ENCODE measurements at places on chromosomes 6 and 20.

GRCh38 chr6:138545621-138545980 lies 46.3 kb upstream of the NHSL1 start:
- no peak for DNase-seq

DNA sequence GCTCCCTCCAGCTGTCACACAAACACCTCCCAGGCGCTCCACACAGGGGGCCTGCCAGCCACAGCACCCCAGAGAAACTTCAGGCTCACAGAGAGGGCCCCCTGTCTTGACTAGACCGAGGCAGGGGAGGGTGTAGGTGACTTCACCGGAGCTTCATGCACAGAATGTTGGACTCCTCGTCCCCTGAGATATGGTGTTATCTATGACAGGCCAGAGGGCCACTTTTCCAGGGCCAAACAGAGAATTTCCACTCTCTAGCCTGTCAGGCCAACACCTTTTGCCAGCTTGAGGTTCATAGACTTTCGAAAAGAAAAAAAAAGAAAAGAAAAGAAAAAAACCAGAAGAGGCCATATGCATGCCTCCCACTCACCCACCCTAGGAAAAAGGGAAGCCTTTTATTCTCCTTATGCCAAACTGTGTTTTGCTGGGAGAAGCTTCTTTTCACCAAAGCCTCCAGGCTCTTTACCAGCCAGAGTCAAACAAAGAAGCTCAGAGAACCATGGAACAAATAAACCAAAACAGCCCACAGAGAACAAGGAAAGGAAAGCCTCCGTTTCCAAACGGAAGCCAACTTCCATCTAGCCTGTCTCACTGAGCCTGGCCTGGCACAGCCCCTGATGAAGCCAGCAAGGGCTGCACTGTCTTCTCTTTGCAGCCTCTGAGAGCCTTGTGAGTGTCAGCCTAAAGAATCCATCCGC lies 313.2 kb upstream of the JARID2 start:
- no peak for DNase-seq

DNA sequence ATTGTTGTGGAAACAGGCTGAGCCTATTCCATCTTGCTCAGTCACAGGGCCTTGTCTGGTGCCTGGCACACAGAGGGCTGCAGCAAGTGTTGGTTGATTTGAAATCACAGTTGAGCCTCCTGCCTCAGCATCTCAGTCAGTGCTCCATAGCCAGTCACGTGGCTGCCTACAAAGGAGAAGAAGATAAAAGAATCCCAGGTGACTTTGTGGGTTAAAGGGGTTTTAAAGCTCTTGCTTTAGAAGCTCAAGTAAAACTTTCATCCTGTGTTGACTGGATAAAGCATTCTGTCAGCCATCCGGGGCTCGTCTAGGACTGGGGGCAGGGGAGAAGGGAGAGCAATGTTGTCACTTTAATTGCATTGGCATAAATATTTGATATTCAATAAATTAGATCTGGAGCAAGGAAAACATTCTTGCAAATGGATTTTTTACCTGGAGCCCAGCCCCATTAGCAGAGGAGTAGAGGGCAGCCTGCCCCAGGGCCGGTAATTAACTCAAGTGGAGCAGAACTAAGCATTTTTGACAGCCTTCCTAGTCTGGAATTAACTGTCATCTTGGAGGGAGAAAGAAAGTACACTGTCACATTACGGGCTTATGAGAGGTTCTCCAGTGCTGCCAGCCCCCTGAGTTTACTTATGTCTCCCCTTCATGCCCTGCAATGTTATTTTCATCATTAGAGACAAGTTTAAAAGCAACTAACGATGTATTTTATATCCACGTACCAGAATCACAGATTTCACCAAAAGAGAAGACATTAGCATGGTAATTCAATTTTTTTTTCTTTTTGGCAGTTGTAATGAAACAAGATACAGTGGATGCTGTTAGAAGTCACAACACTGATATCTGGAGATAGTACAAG lies 71.7 kb upstream of the GTSF1L start:
- no peak for DNase-seq

GRCh38 chr6:142026471-142026870 lies 106.3 kb upstream of the GJE1 start:
- no peak for DNase-seq

DNA sequence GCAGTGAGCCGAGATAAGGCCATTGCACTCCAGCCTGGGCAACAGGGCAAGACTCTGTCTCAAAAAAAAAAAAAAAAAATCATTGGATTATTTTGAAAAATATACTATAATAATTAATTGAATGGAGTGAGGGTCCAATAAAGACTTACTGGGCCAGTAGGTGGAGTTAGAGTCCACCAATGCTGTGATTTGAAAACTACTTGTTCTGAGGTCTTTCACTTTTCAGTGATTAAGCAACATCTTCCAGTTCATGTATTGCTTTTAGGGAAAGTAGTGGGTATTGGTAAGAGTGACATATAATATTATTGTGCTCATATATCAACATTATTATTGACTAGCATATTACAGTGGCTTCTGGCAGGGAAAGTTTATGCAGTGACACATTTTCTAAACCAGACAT lies 530.3 kb downstream of the KHDRBS2 start:
- DNase-seq, result no peak

- no peak for DNase-seq
Measured at GRCh38 chr6:26215585-26216358, 128.5 kb downstream of the HFE start.

GRCh38 chr6:168032005-168032760 lies 34.7 kb downstream of the KIF25 start:
- DNase-seq, result no peak

- no peak for DNase-seq
Measured at GRCh38 chr6:69622924-69623323, 173.9 kb downstream of the LMBRD1 start.

- no peak for DNase-seq
Measured at GRCh38 chr6:562052-562676, 94.7 kb downstream of the HUS1B start.

DNA sequence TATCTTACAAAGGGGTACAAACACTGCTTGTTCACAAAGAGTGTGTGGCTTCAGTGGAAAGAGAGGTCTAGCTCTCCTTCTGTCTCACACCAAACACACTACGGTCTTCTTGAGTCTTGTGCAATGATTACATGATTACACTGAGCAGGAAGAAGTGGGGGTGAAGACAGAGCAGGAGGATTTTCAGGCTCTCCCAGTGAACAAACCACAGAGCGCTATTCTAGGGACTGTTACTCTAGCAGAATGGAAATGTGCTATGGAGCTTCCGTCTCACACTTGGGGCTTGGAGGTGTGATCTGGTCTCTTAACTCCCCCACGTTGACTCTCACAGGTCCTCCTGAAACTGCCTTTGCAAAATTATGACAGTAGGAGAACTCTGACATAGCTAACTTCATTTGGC lies 203.4 kb downstream of the MYLK4 start:
- no peak for DNase-seq

DNA sequence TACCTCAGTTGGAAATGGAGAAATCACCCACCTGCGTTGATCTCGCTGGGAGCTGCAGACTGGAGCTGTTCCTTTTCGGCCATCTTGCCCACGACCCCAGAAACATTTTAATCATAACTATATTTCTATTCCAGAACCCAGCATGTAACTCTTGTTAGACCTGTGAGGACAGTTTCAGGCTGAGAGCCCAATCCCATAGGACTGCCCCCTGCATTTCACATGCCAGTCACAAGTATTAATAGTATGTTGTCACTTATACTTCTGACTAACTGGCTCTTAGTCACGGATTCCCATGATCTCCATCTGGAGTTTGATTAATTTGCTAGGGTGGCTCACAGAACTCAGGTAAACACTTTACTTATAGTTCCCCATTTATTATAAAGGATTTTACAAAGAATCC lies 96.0 kb upstream of the PRND start:
- no peak for DNase-seq

DNA sequence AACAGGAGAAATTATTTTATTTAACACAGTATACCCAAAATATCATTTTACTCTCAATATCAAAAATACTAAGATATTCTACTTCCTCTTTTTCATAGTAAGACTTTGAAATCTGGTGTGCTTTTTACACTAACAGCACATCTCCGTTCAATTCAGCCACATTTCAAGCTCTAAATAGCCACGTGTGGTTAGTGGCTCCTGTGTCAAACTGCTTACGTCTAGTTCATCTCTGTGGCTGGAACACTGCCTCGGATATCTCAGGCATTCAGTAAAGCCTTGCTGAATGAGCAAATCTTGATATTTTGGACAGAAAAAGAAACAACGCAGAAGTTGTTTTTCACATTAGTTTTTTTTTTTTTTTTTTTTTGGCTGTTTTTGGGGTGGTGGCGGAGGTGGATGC lies 136.1 kb downstream of the EYA4 start:
- no peak for DNase-seq

GRCh38 chr6:35470663-35471120 lies 2.5 kb downstream of the RPL10A start:
- no peak for DNase-seq

GRCh38 chr20:5331340-5331739 lies 14.6 kb upstream of the PROKR2 start:
- no peak for DNase-seq

DNA sequence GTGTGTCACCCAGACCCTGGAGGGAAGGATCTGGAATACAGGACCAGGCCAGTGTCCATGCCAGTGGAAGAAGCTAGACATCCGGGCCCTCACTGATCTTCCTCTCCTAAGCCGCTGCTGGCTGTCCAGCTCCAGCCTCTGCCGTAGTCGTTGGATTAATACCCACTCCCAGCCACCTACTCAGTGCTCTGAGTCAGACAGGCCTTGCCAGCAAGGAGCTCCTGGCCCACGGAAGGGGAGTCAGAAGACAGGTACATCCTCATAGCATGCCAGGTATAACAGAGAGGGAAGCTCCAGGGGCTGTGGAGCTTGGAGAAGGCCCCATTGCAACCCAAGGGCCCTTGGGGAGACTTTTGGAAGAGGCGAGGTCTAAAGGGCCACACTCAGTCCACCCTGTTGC lies 49.0 kb downstream of the STK35 start:
- no peak for DNase-seq

- DNase-seq, result no peak
Measured at GRCh38 chr20:38844963-38845362, 39.5 kb downstream of the PPP1R16B start.

- no peak for DNase-seq
Measured at GRCh38 chr20:63859166-63859699, 2.1 kb upstream of the ABHD16B start.

DNA sequence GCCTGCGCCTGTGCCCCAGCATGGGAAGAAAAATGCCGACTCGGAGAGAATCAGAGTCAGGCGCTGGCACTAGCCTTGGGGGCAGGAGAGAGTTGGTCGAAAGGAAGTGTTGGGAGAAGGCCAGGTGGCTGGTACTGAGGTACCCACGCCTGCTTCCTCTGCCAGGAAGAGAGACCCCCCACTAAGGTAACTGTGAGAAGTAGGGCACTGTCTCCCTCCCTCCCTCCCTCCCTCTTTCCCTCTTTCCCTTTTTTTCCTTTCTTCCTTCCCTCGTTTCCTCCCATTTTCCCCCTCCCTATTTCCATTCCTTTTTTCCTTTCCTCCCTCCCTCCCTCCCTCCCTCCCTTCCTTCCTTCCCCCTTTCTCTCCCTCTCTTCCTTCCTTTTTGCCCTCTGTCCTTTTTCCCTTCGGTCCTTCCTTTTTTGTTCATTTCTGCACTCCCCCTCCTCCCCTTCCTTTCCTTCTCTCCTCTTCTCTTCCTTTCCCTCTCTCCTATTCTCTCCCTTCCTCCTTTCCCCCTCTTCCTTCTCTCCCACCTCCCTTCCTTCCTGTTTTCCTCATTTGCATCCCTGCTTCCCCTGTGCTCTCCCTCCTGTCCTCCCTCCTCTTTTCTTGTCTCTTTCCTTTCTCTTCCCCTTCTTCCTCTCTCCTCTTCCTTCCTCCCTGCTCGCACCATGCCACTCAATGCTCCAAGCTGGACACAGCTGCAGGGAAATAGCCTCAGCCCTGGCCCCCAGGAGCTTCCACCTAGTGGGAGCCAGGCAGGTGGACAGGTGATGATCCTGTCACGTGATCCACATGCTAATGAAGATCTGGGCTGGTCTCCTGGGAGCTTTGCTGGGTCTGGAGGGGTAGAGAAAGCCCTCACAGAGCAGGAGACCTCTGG lies 148.0 kb downstream of the DHX35 start:
- no peak for DNase-seq

DNA sequence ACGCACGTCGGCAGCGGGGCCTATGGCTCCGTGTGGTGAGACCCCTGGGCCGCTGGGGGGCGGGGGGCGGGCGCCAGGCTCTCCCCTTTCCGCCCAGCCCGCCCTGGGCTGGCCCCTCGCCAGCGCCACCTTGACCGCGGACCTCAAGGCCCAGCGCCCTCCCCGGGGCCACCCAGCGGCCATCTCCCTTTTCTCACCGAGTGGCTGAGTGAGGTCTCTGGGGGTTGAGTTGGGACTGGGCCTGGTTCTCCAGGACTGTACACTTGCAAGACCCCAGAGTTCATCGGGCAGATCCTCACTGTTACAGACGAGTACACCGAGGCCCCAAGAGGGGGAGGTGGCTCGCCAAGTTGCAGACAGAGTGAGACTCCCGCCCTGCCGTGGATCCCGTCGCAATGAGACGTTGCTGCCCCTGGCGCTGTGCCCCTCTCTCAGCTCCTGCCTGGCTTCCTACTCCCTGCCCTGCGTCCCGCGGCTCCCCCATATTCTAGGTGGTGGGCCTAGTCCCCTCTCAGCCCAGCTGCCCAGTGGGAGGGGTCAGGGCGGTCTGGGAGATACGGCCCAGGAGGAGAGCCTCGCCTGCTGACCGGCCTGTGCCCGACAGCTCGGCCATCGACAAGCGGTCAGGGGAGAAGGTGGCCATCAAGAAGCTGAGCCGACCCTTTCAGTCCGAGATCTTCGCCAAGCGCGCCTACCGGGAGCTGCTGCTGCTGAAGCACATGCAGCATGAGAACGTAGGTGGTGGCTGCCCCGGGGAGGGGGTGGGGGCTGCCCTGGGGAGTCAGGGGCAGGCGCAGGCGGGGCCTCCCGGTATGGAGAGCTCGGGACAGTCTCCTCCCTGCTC lies 576 bp downstream of the MAPK13 start:
- peak; percentile 60 for DNase-seq

- DNase-seq, result no peak
Measured at GRCh38 chr6:30500421-30501355, 11.4 kb downstream of the HLA-E start.

DNA sequence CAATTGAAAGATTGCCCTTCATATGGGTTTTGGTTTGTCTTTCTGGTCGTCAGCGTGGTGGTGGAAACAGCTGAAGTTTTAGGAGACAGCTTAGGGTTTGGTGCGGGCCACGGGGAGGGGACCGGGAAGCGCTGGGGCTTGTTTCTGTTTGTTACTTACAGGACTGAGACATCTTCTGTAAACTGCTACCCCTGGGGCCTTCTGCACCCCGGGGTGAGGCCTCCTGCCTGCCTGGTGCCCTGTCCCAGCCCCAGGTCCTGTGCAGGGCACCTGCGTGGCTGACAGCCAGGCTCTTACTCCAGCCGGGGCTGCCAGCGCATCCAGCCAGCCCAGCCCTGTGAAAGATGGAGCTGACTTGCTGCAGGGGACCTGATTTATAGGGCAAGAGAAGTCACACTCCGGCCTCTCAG lies 22.8 kb downstream of the NPEPL1 start:
- DNase-seq, result no peak

GRCh38 chr20:59955131-59955796 lies 3.0 kb upstream of the CDH26 start:
- no peak for DNase-seq

GRCh38 chr6:149037051-149037671 lies 280.4 kb upstream of the TAB2 start:
- DNase-seq, result no peak

- DNase-seq, result no peak
Measured at GRCh38 chr6:170162775-170163404, 128.0 kb downstream of the DLL1 start.

GRCh38 chr20:45998337-45998736 lies 10.4 kb upstream of the MMP9 start:
- DNase-seq, result no peak

GRCh38 chr6:54719633-54720032 lies 126.9 kb upstream of the FAM83B start:
- no peak for DNase-seq
